ENCODE measurements at places on chromosomes 13 and 19.

DNA sequence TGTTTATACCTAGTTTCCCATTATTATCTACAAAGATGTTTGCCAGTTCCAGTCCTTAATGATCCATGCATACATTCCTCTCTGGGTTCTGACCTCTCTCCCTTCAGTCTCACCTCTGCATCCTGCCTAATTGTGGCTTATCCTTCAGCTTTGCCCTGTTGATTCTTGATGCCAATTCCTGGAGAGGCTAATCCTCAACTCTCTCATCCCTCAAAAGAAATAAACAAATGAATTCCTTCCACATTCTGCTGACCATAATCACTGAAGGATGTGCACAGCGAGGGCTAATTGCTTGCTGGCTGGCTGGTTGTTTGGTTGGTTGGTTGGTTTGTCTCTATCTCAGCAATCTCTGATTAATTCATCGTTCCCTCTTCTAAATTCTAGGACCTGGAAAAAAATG lies 113.8 kb downstream of the IRS2 start:
- DNase-seq = no peak

DNA sequence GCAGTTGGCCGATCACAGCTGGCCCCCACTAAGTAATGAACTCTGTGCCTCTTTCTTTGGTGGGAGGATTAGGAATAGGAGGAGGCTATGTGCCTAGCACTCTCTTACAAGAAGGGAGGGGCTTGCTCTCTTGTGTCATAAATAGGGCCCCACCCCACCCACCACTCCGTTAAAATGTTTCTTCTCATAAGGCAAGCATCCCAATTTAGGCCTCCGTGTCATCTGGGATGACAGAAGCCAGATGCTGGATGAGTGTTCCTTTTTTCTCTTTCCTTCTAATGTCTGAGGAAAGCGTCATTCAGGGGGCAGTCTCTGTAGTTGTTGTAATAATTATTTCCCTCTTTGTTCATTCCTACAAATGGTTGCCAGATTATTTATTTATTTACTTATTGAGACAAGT lies at the start of gene LIPE:
Gene LIPE (minus strand): TSS at position 76 of the 400 bp plus-strand sequence. CDS start 239 bp downstream, outside the sequence.
- no peak for DNase-seq

DNA sequence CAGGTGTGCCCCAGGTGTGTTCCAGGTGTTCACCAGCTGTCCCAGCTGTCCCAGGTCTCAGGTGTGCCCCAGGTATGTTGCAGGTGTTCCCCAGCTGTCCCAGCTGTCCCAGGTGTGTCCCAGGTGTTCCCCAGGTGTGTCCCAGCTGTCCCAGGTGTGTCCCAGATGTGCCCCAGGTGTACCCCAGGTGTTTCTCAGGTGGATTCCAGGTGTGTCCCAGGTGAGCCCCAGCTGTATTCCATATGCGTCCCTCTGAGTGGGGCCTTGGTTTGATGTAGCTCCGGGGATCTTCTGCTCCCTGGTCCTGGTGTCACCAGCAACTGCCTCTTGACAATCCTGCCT lies 719 bp upstream of the GRK1 start:
- DNase-seq = no peak

DNA sequence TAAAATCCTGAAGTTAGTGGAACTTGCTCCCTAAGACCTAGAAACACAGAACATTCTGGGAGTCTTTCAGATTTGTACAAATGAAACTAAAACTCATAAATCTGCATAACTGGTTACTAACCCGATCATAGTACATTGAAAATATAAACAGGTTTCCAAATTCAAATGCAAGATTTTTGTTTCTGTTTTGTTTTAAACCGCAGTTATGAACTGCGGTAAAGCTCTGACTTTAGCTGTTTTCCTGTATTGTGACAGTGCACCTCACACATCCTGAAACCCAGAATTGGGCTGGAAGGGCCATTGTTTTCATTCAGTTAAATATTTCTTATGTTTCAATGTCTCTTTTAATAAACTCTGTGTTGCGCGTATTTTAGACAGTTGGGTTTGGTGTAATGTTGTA lies 204.7 kb downstream of the SHISA2 start:
- DNase-seq = no peak

GRCh38 chr19:17951990-17952976 lies 14.6 kb upstream of the KCNN1 start:
- no peak for DNase-seq

DNA sequence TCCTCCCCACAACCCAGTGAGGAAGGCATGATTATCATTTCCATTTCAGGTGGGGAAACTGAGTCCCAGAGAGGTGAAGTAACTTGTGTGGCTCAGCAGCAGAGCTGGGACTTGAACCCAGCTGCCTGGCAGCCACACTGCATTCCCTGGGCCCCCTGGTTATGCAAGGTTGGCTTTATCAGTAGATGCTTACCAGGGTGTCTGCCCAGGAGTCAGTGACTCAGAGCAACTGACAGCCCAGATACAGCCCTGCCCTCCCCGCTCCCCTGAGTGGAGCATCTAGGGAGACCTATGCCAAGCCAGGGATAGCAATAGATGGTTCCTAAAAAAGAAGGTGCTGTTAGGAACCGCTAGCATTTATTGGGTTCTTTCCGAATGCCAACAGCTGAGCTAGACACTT lies 5.9 kb downstream of the IGLON5 start:
- no peak for DNase-seq

- DNase-seq = no peak
Observed at GRCh38 chr13:22227895-22228294, 557.0 kb downstream of the FGF9 start.

DNA sequence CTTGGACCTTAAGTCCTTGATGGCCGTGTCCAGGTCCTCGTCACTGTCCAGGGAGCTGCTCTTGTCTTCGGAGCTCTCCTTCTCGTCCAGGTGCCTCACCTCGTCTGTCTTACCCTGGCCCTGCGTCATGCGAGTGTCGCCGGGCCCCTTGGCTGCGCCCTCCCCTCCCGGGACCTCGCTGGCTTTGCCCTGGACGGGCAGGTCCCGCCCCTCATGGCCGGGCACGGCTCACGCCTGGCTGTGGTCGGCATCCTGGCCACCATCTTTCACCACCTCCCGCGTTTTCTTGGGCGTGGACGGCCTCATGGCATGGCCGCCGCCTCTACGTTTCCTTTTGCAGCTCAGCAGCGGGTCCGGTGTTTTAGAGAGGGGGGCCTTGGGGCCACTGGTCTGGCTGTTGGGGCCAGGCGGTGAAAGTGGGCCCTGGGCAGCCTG lies 14.8 kb downstream of the RB1 start:
- no peak for DNase-seq

DNA sequence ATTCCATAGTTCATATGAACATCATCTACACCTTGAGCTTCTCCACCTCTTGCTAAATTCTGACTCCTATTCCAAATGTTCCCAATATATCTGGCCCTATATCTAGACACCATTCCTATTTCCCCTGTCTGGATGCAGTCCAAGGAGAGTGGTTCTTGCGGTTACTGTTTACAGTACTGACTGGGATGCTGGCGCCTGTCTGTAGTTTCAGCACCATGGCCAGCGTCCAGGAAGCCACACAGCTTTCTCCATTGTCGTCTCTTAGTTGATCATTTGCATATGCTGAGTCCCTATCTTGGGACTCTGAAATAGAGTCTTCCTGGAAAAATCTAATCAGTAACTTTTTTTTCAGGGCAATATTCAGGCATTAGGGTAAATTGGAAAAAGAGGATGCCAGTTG lies 14.9 kb downstream of the LAIR2 start:
- no peak for DNase-seq

GRCh38 chr19:5948752-5949564 lies 29.0 kb downstream of the RANBP3 start:
- DNase-seq = no peak

- DNase-seq = no peak
Observed at GRCh38 chr19:45218911-45219743, 26.1 kb downstream of the EXOC3L2 start.

GRCh38 chr19:36051236-36051635 lies 2.8 kb downstream of the THAP8 start:
- DNase-seq = no peak

GRCh38 chr13:103356226-103356864 lies 290.1 kb upstream of the SLC10A2 start:
- DNase-seq = no peak

Measured in NCI-H187 (cell line).